RPMI8226 (cell line): ENCODE measurements at places on chromosomes 12 and 14.
A peak's percentile ranks its signal among the peaks of the same experiment; 100 is the strongest.

GRCh38 chr12:69951108-69951507 lies 126.1 kb downstream of the MYRFL start:
- no peak for DNase-seq

GRCh38 chr12:126509572-126509971 lies 1444.3 kb downstream of the AACS start:
- DNase-seq = no peak

- DNase-seq = peak; percentile 24
These were observed 315.7 kb downstream of the NAV3 start for GRCh38 chr12:78146365-78146772.

DNA sequence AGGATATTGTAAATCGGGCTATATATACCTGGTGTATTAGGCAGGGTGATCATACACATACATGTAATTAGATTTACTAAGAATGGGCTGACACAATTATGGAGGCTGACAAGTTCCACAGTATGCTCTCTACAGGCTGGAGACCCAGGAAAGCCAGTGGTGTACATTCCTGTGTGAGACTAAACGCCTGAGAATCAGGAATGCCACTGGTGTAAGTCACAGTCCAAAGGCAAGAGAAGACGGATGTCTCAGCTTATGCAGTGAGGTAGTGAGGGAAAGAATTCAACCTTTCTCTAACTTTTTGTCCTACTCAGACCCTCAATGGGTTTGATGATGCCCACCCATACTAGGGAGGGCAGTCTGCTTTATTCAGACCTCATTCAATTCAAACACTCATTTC lies 57.1 kb downstream of the METTL25 start:
- no peak for DNase-seq

- no peak for DNase-seq
These were observed 25.5 kb downstream of the ITGA7 start for GRCh38 chr12:55682087-55682796.

DNA sequence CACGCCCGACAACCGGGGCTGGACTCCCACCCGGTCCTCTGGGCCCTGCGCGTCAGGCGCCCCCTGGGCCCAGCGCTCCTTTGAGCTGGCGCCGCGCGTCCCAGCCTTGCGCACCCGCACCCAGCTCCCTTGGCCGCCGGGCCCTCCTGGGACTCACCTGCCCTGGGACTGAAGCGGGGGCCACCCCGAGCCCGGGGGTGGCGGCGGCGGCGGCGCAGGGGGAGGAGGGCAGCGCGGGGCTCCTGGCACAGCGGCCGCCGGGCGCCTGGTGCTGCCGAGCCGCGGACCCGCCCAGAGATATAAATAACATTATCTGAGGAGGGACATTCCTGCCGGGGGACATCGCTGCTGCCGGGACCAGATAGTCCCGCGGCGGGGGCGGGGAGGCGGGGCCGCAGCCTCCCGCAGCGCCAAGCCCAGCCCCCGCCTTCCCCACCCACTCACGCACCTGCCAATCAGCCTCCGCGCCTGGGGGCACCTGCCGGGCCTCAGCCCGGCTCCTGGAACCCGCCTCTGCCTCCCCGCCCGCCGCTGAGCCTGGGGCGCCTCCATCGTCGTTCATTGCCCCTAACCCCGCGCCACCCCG lies at the start of gene SPTB:
TSS of gene SPTB (minus strand) at position 273 of the 586 bp plus-strand sequence. CDS start 56,813 bp downstream, outside the sequence.
- DNase-seq = peak; percentile 46

DNA sequence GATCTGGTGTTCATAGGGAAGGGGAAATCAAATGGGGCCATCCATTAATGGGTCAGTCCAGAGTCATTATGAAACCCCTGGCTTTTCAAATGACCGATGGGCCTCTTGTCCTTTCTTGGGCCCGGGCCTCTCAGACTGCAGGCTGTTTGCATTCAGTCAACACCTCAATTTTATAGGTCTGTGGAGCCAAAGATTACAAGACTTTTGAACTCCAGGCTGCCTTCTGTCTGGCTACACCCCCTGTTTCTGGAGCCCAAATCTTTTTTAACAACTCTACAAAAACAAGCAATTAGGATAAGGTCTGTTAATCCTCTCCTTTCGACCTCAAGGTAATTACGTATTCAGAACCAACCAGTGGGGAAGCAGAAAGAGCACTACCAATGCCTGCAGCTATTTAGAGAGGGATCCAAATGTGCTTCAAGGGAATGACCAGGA lies 35.6 kb downstream of the DUSP6 start:
- DNase-seq = no peak

DNA sequence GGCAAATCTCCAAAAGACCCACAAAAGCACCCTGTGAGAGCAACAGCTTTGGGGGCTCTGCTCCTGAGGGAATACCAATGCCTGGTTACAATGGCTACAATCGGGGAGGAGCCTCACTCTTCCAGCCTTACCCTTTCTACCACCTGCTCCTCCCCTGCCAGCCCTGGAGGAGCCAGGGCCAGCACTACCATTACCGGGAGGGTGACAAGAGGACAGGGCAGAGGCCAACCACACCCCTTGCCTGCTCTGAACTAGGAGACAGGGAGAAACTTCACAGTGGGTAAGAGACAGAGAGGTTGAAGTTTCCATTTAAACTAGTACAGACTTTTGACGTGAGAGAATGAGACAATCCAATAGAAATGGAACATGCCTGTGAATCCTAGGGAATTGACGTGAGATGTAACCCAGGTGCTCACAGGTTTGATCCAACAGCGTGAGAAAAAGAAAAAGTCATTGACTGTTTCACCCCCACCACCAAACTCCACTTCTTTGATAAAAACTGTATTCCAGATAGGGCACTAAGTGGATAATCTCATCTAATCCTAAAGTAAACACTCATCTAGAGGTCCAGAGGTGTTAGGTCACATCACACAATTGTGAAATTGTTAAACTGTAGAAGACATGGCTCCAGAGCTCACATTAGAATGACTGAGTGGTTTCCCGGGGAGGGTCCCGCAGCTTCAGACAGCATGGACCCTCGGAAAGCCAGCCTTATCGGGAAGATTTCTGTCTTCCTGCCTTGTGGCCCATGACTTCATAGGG lies 8.4 kb upstream of the TC2N start:
- DNase-seq = no peak

DNA sequence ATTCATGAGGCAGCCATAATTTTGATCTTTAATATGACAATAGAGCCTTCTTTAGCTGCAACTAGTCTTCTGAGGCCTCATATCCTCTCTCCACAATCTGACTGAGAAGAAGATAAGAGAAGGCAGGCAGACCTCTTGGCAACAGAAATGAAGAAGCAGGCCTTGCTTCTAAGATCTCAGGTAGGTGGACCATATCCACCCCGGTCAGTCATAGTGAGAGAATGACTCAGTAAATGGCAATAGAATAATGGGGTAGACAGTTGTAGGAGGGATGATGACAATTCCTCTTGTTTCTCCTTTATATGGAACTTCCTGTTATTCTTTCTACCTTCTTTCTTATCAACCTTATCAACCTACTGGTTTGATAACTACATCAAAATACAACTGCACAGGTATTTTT lies 246.7 kb upstream of the G2E3 start:
- DNase-seq = no peak

GRCh38 chr12:121400332-121401139 lies 618 bp downstream of the RNF34 start:
- peak; percentile 43 for DNase-seq

DNA sequence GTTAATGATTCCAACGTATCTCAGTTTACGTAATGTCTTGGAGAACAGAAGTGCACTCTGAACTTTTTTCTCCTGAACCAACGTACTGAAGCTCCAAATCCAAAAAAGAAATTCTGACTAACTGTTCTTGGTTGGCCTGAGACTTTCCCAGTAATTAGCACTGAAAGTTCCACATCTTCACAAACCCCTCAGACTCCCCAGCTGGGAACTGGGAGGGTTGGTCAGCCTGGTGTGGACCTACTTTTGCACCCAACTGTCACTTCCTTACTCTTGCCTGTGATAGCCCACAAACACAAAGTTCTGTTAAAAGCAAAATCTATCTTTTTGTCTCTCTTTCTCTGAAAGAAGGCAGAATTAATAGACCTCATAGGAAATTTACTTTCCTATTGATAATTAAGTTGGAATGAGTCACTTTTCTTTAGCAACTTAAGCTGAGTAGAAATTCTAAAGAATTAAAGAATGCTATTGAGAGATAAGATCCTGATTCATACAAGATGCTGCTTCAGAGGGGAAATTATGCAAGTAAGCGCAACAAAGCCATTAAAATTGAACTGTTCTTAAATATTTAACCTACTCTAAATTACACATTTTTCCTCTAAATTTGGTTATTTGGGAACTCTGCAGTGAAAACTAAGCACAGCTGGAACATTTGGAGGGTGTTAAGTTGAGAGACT lies 155.0 kb downstream of the EPS8 start:
- DNase-seq = no peak

DNA sequence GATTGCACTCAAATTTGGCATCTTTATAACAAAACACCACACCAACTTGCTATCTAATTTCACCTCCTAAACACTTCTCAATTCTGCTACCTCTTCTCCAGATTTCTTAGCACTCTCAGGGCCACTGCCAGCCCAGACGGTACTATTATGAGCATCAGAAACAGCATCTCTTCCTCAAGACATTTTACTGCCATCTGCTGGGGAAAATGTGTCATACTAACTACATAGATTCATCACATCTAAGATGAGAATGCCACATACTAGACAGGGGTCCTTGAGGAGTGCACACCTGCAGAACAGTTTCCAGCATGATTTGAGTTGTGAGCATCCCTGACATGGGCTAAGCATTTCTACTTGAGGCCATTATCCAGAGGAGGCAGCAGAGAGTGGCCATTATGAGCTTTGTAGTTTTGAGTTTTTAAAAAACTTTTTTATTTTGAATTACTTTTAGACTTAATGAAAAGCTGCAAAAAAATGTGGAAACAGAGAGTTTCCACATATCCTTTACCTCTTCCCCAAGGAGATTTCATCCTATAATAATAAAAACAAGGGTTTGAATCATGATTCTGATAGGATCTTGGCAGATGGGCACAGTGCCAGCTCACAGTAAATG lies 15.1 kb upstream of the GRIP1 start:
- peak; percentile 78 for DNase-seq

GRCh38 chr12:28802706-28803438 lies 346.2 kb upstream of the FAR2 start:
- no peak for DNase-seq

DNA sequence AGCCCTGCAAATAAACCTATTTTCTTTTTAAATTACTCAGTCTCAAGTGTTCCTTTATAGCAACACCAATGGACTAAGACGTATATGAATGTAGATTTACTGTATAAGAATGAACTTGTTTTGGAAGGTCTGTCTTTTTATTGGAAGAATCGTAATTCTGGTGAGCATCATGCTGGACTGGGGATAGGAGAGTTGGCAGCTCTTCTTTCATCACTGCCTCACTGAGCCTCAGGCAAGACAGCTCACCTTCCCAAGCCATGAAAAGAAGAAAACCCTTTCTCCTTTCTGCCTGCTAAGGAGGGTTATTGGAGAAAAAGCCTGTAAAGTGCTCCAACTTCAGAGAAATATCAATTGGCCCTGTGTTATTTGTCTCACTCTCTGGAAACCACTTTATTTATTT lies 9.1 kb upstream of the RNF34 start:
- DNase-seq = no peak

- DNase-seq = peak; percentile 21
These were observed 1.4 kb upstream of the PHC1 start for GRCh38 chr12:8912914-8913313.

- DNase-seq = peak; percentile 45
These were observed 128.0 kb downstream of the NDUFA12 start for GRCh38 chr12:94875525-94875924.

DNA sequence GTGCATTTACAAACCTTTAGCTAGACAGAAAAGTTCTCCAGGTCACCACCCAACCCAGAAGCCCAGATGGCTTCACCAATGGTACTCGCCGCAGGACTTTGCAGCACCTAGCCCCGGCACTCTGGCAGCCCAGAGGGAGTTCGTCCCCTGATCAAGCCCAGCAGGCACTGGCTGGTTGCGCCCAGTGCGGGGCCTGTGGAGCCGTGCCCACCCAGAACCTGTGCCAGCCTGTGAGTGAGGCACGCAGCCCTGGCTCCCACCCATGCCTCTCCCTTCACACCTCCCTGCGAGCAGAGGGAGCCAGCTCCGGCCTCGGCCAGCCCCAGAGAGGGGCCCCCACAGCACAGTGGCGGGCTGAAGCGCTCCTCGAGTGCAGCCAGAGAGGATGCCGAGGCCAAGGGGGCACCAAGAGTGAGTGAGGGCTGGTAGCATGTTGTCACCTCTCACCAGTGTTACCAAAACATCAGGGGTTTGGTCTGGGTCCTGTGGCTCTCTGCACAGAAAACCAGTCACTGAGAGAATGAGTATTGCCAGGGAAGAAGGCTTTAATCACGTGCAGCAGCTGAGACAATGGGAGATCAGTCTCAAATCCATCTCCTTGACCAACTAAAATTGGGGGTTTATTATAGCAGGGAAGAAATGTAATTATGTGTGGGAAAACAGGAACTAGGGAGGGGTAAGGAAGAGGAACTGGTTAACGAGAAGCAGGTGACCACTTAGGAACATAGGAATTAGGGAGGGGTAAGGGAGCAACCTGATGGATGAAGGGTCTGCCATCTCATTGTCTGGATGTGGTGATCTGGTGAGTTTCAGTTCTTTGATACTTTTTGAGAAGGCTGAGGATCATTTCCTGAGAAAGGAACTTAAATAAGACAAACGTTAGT lies 151.3 kb downstream of the NUBPL start:
- no peak for DNase-seq

DNA sequence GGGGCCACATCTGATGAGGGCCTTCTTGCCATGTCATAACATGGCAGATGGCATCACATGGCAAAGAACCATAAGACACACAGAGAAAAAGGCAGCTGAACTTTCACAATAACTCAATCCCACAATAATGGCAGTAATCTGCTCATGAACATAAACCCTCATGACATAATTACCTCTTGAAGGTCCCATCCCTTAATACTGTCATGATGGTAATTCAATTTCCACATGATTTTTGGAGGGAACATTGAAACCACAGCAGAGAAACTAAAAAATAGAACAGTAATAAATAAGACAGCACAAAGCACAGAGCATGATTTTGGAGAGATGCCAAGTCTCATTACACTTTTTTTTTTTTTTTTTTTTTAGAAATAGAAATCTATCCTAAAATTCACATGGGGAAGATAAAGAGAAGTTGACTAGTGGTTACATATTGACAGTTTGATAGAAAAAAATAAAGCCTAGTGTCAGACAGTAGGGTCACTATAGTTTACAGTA lies 61.8 kb upstream of the ATF7IP start:
- DNase-seq = no peak

GRCh38 chr12:48351022-48351708 lies 446 bp upstream of the ZNF641 start:
- DNase-seq = no peak
